ENCODE measurements at places on chromosomes 16 and 17.

GRCh38 chr16:66620429-66620795 lies 15.9 kb downstream of the CMTM3 start:
- DNase-seq, result no peak

DNA sequence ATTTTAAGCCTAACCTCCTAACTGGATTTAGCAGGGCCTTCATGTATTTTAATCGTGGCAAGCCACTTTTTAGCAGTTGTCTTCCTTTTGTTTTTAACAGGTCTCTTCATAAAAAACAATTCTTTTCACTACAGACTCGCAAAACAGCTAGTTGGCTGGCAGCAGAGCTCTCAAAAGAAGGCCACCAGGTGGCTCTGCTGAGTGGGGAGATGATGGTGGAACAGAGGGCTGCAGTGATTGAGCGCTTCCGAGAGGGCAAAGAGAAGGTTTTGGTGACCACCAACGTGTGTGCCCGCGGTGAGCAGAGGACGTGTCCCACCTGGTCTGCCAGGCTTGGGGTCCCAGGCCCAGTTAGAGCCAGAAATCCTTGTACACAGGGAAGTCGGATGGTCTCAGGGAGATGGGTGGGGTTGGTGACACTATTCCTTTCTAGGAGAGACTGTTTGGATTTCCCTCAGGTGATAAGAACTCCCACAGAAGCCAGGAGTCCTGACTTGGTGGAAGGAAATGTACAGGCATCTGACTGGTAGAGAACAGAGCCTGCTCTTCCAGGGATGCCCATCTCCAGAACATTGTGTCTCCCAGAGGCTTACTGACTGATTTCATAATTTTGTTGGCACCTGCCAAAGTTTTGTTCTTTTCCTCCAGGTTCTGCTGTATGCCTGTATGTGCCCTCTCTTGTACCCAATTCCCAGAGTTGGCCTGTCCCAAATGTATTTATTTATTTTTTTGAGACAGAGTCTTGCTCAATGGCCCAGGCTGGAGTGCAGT lies 14.9 kb upstream of the DDX19A start:
- DNase-seq, result no peak

DNA sequence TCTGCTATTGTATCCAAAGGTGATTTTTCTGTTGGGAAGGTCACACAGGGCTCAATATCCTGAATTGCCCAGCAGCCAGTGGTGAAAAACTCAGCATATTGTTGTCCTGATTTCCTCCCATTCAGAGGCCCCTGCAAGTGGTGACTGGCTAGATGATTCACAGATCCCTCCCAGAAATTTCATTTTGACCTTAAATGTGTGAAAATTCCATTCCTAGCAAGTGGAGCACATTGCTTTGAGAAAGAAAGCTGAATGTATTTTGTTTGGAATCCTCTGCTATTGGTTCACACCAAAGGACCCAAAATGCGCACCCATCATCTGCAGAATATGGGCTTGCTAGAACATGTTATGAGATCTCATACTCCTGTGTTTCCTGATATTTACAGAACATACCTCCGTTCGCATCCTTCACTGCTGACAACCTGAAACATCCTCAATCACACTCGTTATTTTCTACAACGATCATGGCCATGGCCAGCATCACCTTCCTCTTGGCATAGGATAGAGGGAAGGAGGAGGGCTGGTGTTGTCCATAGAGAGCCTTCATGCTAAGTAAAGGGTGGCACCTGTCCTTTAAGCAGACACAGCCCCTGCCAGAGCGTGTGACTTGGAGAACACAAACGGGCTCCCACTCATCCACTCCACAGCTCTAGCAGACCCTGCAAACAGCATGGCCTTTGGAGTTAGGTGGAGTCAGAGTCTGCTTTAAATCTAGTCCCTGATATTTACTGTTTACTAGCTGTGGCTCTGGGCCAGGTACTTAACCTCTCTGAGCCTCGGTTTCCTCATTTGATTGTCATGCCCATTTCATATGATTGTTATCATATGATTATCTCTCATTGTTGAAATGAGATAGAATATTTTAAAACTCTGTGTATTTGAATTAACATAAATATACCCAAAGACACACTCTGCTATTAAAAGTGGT lies 30.4 kb upstream of the NFAT5 start:
- no peak for DNase-seq

DNA sequence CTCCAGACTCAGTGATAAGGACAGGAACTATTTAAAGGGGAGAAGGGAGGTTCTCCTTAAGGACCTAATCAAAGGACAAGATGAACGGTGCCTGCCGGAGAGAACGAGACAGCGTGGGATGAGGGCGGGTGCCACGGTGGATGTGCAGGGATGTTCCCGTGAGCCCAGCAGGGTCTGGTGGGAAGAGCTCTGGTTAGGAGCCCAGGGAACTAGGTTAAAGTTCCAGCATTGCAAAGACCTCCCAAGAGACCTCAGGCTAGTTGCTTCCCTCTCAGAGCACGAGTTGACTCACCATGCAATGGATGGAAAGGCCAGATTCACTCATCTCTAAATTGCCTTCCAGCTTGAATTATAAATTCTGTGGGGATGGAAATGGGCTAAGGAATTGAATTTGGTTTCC lies 14.7 kb downstream of the CCR7 start:
- no peak for DNase-seq

GRCh38 chr16:64950262-64950661 lies 171.6 kb downstream of the CDH11 start:
- DNase-seq, result no peak

DNA sequence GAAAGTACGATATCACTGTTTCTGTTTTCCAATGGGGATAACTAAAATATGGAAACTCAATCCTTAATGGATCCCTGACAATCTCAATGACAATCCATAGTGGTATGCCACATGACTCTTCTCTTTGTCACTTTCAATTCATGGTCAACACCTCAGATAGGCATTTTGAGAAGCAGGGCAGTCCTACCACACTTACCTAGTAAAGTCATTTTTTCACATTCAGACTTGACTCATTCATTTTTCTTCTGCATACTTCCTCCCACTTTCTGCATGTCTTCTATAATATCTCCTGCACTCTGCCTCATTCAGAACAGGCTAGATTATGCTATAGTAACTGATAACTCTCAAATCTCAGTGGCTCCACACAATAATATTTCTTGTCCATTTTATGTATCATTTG lies 117.5 kb downstream of the FTO start:
- no peak for DNase-seq

GRCh38 chr16:361872-362701 lies 8.3 kb downstream of the MRPL28 start:
- no peak for DNase-seq

DNA sequence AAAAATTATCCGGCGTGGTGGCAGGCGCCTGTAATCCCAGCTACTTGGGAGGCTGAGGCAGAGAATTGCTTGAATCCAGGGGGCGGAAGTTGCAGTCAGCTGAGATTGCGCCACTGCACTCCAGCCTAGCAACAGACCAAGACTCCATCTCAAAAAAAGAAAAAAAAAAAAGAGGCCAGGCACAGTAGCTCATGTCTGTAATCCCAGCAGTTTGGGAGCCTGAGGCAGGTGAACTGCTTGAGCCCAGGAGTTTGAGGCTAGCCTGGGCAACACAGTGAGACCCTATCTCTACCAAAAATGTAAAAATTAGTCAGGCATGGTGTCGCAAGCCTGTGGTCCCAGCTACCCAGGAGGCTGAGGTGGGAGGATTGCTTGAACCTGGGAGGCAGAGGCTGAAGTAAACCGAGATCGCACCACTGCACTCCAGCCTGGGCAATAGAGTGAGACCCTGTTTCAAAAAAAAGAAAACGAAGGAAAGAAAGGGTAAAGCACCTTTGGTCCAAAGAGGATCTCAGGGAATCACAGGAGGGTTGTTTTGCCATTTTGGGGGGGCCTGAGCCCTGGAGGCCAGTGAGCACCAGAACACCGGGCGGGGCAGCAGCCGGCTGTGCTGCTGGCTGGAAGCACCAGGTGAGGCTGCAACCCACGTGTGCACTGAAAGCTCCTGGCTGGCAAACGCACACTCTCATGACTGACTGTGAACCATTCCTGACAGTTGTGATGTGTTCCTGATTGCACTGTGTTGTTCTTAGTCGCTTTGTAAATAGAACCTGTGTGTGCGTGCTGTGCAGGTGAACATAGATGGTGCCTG lies 18.4 kb downstream of the HS3ST6 start:
- no peak for DNase-seq

GRCh38 chr17:18185832-18186626 lies 2.4 kb downstream of the ALKBH5 start:
- DNase-seq, result no peak

DNA sequence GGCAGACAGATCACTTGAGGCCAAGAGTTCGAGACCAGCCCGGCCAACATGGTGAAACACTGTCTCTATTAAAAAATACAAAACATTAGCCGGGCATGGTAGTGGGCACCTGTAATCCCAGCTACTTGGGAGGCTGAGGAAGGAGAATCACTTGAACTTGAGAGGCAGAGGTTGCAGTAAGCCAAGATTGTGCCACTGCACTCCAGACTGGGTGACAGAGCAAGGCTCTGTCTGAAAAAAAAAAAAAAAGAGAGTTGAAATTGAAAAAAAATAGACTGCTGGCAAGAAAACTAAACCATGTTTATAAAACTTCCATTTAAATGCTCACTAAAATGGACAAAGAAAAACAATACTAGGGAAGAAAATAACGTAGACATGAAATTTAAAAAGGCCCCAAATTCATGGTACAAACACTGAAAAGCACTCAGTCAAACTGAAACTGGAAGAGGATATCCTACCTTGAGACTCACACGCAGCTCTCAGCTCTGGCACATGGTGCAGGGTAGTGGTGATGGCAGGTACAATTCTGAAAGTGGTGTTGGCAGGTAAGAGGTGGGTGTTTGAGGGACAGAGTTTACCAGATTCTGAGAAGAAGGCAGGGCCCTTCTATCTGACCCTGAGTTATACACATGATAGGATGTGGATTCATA lies 19.3 kb downstream of the CNTROB start:
- no peak for DNase-seq

- DNase-seq, result no peak
These were observed 151.4 kb downstream of the TMEM132E start for GRCh38 chr17:34730816-34731215.
